T-helper 1 cell (primary cell): ENCODE measurements at places on chromosomes 6 and 20.

GRCh38 chr6:14981960-14982359, 263.9 kb upstream of the JARID2 start:
- no peak for DNase-seq

- no peak for DNase-seq
Observed at GRCh38 chr20:38191654-38192053, 26.6 kb upstream of the TGM2 start.

DNA sequence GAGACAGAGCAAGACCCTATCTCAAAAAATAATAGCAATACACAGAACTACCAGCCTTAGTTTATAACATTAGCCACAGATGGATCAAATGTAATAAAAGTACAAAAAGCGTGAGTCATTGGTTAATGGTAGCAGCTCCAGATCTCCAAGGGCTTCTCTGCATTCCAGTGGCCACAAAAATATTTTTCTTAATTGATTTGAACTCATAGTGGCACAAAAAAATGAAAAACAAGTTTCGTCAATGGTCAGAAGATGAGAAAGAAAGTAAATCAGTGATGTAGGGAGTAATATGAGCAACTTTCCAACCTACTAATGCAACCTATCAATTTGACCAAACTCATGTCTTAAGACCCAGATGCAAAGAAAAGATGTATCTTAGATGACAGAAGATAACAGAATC, 79.6 kb downstream of the CEP57L1 start:
- no peak for DNase-seq

- no peak for DNase-seq
Observed at GRCh38 chr6:72817208-72817607, 195.3 kb downstream of the KCNQ5 start.

- no peak for DNase-seq
Observed at GRCh38 chr6:40344566-40345167, 242.5 kb downstream of the LRFN2 start.

DNA sequence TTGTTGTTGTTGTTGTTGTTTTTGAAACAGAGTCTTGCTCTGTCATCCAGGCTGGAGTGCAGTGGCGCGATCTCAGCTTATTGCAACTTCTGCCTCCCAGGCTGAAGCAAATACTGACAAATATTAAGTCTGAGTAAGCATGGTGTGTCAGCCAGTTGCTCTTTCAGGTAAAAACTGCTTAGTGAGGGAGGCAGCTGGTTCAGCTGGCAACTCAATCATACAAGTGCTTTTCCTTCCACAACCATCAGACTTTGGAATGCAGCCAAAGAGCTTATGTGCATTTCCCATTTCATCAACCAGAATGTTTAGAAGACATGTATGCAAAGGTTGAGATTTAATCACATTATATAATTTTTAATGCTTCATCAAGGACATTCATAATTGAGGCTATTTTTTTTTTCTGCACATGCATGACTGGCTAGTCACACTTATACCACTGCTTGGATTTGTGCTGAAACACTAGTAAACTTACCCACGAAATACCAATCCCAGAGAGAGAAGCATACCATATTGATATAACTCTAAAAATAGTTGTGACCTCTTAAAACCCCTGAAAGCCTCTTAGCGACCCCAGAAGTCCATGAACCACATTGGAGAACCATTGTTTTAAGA, 56.0 kb downstream of the CLIC5 start:
- DNase-seq = no peak

DNA sequence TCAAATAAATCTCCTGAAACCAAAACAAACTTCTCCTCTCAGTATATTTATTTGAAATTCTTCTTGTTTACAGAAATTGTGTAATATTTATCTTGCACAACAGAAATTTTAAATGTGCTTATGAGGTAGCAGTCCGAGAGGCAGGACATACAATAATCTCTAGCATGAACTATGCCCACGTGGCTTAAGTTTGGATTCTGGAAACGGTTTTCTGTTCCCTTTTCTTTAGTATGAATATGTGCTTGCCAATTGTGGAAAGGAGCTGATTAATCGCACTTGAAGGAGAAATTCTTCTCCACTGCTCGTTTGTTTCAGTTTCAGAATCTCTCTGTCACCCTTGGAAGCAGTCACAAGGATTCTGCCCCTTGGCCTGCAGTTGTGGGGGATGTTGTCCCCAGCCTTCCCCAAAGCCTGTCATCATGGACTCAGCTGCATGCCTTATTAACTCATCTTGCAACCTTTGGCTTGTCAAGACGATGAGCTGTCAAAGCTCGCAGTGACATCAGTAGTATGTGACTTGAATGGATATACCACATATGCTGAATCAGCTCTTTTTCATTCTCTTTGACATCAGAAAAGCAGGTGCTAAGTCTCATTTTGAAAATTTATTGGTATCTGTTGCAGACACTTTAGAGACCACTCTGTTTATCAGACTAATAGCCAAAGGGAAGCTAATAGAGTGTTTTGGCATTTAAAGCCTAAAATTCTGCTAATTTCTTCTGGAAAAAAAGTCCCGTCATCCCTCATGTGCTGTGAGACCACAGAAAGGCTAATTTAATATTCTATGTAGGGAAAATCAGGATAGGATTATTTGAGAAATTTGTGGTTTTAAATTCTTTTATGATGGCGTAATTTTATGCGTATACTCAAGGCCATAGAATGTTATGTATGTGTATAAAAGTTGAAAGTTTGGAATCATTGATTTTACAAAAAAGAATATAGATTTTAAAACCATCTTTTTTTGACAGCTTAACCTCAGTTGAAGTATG, 186.8 kb downstream of the ARID1B start:
- DNase-seq = no peak

DNA sequence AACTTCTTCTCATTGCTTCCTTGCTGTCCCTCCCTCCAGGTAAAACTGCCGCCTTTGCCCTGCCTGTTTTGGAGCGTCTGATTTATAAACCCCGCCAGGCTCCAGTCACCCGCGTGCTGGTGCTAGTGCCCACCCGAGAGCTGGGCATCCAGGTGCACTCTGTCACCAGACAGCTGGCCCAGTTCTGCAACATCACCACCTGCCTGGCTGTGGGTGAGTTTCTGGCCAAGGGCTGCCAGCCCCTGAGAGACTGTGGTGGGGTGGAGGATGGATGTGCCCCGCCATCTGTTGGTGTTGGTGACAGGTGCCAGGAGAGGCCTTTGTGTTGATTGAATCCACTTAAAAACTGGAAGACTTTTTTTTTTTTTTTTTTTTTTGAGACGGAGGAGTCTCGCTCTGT, 9.5 kb downstream of the DDX27 start:
- DNase-seq = no peak

DNA sequence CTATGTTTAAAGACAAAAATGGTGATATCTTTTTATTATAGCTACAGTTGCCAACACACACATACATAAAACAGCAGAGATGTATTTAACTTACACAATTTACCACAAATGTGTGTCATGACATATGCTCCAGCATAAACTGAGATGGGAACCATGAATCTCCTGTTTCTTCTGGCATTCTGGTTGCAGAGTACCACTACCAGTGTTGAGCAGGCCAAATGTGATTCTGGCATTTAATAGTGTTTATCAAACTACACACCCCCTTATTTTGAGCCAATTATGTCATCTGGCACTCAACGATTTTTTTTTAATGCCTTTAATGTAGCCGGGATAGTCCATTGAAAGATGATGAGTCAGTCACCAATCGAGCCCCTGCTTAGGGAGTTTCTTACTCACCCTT, 59.0 kb upstream of the TPD52L1 start:
- DNase-seq = no peak

DNA sequence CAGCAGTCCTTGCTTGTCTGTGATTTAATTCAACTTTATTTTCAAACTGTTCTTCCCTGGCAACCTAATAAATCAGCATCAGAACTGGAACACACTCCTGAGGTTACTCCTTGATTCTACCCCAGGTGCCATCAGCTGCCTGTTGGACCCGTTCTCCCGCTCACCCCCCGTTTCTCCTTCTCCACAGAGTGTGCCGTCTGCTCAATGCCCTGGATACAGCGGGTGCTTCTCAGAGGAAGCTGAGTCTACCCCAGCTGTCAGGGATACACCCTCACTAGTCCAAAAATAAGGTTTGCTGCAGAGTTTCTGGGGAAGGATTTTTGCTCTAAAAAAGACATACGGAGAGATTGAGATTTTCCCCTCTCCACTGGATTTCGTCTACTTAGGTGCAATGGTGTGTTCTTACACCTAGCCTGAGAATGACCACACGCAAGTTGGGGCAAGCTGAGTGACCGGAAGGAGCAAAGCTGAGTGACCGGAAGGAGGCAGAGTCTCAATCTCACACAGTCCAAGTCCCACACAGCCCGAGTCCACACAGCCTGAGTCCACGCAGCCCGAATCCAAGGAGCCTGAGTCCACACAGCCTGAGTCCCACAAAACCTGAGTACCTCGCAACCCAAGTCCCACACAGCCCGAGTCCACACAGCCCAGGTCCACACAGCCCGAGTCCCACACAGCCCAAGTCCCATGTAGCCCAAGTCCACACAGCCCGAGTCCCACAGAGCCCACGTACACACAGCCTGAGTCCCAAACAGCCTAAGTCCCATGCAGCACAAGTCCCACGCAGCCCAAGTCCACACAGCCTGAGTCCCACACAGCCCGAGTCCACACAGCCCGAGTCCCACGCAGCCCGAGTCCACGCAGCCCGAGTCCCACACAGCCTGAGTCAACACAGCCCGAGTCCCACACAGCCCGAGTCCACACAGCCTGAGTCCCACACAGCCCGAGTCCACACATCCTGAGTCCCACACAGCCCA, 58.6 kb upstream of the DACT2 start:
- no peak for DNase-seq

GRCh38 chr20:20276811-20277530, 90.9 kb upstream of the INSM1 start:
- no peak for DNase-seq

DNA sequence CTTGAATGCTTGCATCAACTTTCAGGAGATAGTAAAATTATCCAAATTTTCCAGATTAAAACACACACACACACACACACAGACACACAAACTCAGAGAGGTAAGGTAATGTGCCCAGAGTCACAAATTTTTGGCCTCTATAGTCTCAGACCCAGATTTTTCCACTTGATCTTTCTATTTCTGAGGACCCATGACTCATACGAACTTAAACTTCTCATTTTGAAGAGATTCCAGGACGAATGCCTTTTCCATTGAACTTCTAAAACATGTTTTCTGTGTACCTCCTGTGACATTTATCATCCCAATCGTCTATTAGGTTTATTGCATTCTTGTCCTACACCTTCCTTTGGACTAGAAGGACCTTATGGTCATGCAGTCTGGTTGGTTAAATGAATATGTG, 172.9 kb upstream of the COL21A1 start:
- no peak for DNase-seq

DNA sequence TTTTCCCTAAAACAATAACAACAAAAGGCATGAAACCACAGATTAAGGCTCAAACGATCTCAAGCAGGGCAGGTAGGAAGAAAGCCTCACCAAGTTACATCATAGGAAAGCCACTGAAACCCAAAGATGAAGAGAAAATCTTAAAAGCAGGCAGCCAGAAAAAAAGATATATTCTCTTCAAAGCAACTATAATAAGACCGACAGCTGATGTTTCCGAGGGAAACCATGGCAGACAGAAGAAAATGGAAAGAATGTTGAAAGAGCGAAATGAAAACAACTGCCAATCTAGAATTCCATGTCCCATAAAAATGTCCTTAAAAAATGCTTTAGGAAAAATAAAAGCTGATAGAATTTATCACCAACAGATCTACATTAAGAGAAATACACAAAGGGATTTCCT, 161.5 kb upstream of the THBS2 start:
- no peak for DNase-seq

GRCh38 chr6:137036566-137037300, 8.0 kb downstream of the IL20RA start:
- DNase-seq = no peak

GRCh38 chr20:40568200-40568599, 120.8 kb downstream of the MAFB start:
- no peak for DNase-seq

DNA sequence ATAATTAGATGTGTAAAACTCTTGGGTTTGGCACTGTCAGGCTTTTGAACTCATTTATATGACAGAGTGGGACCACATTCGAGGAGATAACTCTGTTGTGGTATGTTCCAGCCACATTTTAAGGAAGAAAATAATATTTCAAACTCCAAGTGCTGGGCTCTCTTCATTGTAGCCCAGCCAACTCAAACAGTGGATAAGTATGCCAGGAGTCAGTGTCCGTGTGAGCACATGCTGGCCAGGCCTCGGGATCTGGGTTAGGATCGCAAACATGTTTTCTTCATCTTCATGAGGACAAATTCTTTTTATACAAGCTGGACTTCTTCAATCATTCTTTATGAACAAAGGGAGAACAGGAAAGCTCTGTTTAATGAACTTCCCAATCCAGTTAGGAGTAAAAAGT, 497.5 kb downstream of the MAFB start:
- no peak for DNase-seq

DNA sequence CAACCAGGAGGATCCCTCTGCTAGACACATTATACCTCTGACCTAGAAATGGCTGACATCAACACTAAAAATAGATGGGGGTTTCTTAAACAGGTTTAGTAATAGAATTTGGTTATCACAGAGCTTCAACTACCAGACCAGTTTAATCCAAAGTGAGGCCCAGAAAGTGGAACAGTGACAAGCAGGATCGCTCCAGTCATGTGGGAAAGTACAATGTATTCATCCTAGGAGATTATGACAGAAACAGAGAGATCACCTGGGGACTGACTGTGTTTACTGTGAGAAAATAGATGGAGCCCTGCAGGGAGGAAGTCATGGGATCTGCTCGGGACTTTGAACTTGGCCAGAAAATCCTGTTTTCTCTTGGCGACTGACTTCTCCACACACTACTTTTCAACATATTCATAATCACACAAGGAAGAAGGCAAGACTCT, 238.7 kb upstream of the SOX4 start:
- no peak for DNase-seq

DNA sequence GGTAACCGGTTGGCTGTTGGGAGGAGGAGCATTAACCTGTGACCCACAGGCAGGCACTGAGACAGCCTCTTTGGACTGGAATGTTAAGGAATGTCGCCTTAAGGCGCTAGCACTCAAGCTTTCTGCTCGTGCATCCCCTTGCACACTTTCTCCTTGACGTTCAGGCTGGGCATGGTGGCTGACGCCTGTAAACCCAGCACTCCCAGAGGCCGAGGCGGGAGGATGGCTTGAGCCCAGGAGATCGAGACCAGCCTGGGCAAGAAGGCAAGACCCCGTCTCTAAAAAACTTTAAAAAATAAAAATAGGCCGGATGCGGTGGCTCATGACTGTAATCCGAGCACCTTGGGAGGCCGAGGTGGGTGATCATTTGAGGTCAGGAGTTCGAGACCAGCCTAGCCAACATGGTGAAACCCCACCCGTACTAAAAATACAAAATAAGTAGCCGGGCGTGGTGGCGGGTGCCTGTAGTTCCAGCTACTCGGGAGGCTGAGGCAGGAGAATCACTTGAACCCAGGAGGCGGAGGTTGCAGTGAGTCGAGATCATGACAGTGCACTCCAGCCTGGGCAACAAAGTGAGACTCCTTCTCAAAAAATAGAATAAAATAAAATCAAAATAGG, 1.9 kb upstream of the GID8 start:
- DNase-seq = no peak
